EH (cell line): ENCODE measurements at places on chromosomes 1 and 21.

DNA sequence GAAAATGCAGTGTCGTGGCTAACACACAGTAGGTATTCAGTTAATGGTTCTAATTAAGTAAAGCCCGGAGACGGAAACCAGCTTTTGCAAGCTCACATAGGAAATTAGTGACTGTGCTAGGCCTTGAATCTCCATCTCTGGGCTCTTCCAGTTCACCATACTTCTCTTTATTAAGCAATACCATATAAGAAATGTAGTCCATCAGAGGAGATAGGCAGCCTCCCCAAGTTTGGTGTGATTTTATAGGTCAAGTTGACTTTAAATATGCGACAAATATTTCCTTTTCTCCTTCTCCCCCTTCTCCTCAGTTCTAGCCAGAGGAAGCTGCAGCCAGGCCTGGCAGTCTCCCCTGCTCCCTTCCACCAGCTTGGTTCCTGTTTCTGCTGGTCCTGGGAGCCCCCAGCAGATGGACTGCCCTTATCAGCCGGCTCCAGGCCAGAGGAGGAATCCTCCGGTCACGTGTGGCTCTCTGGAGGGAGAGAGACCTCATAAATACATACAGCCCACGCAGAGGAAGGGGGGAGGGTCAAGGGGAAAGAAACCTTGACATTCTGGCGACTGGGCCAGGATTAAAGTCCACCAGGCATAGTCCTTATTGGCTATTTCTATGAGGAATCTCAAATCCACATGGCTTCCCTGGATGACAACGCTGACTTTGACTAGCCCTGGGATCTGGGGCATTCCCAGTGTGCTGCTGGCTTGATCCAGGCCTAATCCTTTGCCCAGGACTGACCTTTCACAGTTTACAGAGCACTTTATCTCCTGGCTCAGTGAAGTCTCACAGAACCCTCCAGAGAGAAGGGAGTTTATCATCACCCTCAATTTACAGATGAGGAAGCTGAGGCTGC lies 115.1 kb upstream of the JUN start:
- no peak for DNase-seq

- DNase-seq: no peak
Observed at GRCh38 chr21:38263493-38263892, 6.7 kb downstream of the KCNJ15 start.

GRCh38 chr1:45804669-45804969 lies 1.2 kb downstream of the MAST2 start:
- no peak for DNase-seq

DNA sequence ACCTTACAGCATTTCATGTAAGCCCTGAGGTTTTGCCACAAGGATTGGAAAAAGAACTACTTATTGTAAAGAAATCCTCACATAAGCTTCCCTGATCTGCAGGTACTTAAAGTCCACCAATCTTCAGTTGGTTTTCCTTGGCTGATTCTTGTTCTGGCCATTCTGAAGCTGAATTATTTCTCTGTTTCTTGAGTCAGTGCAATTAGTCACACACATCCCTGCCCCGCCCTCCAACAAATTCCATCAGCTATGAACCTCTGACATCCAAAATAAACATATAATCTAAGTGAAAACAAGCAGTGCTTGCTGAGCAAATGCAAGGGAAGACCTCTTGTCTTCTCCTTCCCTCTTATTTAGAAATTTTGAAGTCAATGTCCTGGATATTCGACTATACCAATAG lies 8.2 kb upstream of the FNDC7 start:
- DNase-seq: peak; percentile 86

DNA sequence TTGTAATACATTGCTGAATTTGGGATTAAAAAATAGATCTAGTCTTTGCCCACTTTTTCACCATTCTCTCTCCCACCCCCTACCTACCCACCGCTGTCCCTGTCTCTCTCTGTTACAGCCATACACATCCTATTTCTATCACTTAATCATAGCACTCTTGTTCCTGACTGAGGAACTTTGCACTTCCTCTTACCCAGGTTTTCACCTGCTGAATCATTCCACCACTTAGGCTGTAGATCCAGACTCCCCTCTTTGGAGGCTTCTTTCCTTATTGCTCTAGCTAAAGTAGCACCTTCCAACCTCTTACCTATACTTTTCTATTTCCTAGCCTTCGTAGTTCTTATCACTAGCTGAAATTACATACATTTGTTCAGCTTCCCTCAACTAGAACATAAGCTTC lies 59.6 kb downstream of the ATP6V1G3 start:
- DNase-seq: no peak

DNA sequence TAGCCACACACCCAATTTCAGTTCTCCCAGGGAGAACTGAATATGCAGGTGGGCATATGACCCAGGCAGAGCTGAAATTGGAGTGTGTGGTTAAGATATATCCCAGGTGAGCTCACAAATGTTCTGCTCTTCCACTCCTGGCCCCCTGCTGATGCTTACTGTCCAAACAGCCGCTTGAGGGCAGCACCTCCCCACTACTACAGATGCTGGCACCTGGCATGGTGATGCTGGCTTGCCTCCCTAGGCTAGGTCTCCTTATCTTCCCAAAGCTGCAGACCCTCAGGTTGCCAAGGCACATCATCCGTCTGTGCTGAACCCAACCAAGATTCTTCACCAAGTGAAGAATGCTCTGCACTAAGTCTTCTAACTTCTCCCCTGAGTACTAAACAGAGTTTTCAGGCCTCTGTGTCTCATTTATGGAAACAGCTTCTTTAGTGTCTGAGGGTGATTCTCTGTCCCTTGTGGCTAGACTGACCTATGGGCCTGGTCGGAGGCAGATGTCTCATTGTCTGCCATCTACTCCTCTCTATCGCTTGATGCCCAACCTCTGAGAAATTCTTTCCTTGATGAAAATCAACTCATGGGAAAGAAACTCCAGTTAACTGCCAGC lies 27.2 kb downstream of the XCL1 start:
- peak; percentile 59 for DNase-seq

GRCh38 chr1:7552402-7552801 lies 218.7 kb upstream of the VAMP3 start:
- DNase-seq: peak; percentile 24

GRCh38 chr1:98385652-98386051 lies 275.9 kb upstream of the SNX7 start:
- DNase-seq: no peak

- DNase-seq: no peak
Observed at GRCh38 chr1:50420689-50421365, 2.4 kb downstream of the DMRTA2 start.

GRCh38 chr1:66267201-66267940 lies 266.6 kb upstream of the SGIP1 start:
- DNase-seq: peak; percentile 33

DNA sequence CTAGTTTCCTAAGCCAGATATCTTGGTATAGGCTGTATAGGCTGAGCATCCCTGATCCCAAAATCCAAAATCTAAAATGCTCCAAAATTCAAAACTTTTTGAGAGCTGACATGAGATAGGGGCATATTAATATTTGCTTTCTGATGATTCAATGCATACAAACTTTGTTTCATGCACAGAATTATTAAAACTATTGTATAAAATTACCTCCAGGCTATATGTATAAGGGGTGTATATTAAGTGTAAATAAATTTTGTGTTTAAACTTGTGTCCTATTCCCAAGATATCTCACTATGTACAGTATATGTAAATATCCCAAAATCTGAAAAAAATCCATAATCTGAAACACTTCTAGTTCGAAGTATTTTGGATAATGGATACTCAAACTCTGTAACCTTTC lies 2.6 kb downstream of the WDR64 start:
- DNase-seq: no peak
